Activated CD4-positive, CD25-positive, alpha-beta regulatory T cell (primary cell): ENCODE measurements at places on chromosomes 2 and 18.

DNA sequence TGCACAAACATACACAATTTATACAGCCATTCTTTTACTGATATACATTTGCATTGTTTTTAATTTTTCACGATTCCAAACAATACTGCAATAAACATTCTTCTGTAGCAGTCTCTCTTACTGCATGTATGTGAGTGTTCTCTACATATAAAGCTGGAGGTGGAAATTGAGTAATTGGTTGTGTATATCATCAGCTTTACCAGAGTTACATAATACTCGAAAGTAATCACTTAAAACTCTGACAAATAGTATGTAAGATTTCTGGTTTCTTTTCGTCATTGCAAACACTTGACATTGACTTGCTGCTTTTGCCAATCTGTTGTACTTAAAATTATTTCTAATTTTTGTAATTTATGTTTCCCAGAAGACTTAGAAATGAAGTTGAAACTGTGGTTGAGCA, 110.2 kb downstream of the TDRD15 start:
- DNase-seq, result no peak

DNA sequence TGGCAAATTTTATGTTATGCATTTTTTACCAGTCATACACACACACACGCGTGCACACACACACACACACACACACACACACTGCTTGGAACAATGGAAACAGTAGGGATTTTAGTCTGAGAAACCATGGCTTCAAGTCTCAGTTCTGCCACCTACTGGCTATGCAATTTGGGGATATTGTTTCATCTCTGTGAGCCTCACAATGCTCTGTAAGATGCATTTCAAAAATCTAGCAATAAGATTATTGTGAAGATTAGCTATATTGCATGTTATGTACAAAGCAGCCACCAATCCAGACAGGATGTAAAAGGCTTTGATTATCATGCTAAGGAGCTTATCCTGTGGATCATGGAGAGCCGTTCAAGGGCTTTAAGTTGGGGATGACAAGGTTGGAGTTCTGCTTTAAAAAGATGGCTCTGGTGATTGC, 401.4 kb downstream of the NBAS start:
- no peak for DNase-seq

GRCh38 chr2:210531050-210531449, 25.3 kb upstream of the CPS1 start:
- no peak for DNase-seq

- no peak for DNase-seq
Observed at GRCh38 chr2:44715671-44716081, 225.8 kb upstream of the SIX3 start.

DNA sequence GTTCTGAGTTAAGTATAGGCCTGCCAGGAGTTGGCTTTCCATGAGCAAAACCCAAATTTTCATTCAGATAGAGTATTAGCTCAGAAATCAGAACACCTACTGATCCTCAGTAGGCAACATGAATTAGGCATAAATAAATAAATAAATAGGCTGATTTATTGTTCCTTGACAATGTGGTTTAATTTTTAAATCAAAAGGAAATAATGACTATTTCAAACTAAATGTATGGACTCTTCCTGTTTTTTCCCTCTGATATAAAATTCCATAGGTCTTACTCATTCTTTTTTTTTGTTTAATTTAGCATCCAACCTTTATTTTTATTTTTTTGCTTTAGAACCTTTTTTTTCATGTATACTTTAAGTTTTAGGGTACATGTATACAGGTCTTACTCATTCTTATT, 140.2 kb upstream of the ITGA6 start:
- no peak for DNase-seq

DNA sequence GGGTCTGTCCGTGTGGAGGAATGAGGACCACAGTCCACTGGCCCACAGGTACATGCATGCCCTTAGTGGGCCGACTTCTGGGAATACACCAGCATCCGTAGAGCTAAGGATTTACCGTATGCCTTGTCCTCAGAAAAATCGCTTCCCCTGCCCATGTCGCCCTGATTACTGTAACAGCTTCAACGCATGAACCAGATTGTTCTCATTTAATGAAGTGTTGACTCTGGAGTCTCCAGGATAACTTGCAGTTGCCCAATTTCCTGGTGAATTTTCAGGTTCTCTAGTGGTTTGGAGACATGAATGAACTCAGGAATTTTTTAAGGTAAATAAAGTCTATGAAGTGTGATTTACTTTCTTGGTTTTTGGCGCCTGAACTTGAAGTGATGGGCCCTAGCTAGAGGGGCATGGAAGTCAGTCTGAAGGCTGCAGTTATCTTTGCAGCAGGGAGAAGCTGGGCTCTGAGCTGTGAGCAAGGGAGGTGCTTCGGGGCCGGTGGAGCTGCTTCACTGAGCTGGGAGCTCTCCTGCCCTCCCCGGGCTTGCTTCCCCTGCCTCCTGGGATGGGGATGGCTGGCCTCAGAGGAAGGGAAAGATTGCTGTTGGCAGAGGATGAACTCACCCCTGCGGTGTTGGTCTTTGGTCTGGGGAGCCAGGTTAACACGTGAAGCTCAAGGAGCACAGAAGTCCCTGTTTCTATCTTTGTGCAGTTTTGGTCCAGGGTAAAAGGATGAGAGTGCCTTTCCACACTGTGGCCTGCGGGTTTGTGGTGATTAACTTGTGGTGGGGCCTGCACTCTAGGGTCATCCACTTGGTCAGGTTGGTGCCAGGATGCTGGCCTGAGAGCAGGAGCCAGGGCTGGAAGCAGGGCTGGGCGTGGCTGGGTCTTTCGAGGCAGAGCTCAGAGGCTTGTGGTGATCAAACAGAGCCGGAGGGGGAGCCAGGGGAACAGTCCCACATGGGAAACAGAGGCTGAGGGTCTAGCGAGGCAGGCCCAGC, 28.1 kb downstream of the TCF7L1 start:
- DNase-seq, result no peak

DNA sequence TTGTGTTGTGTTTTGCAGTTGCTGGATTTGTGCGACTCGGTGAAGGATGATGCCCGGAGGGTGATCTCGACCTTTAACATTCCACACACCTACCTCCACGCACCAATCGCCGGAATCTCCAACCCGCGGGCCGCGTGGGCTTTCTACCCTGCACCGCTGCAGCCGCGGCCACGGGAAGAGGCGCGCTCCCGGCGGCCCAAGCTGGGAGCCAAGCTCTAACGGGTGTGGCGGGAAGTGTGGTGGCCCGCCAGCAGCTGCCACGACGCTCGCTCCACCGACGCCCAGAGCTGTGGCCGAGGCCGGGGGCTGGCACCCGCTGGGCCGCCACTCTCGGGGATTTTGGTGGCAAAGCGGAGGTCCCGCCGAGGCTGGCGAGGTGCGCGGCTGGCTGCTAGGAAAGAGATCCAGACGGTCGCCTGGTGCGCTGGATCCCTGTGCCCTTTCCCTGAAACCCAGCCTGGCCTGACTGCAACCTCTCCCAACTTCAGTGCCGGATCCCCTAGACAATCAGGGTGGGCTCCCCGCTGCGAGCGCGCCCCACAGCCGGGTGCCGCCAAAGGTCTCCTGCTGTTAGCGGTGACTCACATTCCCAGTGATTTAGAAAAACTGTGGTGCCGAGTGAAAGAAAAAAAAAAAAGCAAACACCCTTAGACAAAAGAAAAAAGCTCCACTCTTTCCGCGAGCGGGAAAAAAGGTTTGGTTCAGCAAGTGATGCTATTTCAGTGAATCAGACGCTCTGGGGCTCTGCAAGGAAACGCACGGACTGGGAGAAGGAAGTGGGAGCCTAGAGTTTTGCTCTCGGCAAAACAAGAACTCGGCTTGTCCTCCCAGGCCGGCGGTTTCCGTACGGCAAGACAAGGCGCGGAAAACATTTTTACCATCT, 2.9 kb upstream of the BCL2L11 start:
- DNase-seq, result no peak

DNA sequence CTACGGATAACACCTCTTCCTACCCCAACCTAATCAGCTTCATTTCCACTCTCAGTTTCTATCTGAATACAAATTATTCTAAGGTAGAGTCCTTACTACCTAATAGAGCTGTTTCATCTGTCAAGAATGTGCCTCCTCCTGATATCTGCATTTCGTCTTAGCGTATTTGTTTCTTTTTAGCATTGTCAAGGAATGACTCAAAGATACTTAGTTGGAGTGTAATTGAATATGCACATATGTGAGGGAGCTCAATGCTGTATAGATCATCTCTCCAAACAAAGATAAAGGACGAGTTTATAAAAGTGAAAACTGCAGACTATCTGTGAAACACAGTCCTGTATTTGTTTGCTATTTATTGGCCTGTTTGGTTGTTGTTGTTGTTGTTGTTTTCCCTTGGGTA, 2059.4 kb upstream of the CELF4 start:
- no peak for DNase-seq

GRCh38 chr2:16442971-16443370, 222.7 kb downstream of the CYRIA start:
- DNase-seq, result no peak

DNA sequence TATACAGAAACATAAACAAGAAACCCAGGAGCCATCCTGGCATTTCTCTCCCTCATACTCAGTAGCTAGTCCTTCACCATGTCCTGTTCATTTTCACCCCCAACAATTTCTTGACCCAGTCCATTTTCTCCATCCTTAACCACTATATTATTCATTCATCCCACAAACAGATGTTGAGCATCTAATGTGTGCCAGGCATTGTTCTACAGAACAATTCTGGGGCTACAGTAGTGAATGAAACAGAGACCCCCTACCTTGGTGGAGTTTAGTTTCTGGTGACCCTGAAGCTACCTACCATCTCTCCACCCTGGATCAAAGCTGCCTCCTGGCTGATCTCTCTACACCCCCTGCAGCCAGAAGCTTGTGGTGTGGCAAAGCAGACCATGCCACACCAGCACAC, 27.5 kb upstream of the BZW1 start:
- no peak for DNase-seq

- DNase-seq, result no peak
Observed at GRCh38 chr2:85802354-85803103, 48.7 kb downstream of the ATOH8 start.

DNA sequence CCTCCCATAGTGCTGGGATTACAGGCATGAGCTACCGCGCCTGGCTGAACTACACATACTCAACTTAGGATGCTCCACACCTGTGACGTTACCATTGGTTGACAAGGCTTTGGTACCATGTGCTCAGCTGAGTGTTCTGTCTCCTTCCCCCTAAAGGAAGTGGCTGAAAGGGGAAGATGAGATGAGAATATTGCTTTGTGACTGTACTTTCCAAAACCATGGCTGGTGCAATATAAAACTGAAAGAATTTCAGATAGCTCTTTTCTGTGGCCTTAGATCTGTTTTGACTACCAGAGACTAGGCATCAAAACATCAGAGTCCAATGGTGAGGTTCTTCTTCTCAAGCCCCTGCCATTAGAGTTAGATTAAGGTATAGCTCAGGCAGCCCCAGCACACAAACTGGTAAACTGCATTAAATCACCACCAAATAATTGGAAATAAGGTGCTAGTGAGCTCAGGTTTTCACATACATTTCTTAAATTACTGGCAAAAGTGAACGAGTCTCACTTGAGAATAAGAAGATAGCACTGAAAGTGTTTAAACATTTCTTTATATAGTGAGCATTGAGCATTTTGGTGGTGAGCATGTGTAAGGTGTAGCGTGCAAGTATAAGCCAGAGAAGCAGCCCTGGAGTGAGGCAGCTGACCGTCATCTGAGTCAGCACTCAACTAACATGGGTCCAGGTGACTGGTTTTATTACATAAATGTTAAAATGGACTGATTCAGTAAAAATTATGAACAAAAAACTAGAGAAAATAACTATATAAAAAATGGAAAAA, 113.5 kb upstream of the FZD5 start:
- DNase-seq, result no peak

DNA sequence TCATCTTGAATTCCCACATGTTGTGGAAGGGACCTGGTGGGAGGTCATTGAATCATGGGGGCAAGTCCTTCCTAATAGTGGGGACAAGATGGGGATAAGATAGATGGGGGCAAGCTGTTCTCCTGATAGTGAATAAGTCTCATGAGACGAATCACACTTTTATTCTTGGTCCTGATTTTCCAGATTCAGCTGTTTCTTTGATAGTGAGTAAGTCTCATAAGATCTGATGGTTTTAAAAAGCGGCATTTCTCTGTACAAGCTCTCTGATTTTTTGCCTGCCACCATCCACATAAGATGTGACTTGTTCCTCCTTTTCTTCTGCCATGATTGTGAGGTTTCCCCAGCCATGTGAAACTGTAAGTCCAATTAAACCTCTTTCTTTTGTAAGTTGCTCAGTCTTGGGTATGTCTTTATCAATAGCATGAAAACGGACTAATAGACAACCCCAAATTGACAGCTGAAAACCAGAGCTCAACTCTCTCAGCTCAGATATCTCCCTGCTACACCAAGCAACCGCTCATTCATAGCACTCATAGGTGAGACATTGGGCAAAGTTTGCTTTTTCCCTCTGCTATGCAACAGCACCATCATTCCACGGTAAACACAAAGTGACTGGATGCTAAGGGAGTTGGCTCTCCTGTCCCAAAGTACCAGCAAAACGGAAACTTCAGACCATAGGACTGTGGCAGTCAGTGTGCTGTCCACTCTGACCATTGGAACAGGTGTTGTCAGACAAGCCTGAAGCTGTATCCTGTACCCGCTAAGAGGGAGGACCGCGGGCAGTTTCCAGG, 44.9 kb upstream of the TBC1D8 start:
- no peak for DNase-seq

GRCh38 chr18:51029378-51029693, 677 bp upstream of the SMAD4 start:
- no peak for DNase-seq

DNA sequence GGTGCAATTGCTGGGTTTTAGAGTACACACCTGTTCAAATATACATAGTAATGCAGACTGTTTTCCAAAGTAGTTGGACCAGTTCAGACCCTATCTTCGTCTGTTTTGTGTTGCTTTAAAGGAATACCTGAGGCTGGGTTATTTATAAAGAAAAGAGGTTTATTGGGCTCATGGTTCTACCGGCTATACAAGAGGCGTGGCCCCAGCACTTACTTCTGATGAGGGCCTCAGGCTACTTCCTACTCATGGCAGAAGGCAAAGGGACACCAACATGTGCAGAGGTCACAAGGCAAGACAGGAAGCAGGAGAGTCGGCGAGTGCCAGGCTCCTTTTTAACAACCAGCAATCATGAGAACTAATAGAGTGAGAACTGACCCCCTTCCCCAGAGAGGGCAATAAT, 21.9 kb upstream of the EMILIN2 start:
- DNase-seq, result no peak

DNA sequence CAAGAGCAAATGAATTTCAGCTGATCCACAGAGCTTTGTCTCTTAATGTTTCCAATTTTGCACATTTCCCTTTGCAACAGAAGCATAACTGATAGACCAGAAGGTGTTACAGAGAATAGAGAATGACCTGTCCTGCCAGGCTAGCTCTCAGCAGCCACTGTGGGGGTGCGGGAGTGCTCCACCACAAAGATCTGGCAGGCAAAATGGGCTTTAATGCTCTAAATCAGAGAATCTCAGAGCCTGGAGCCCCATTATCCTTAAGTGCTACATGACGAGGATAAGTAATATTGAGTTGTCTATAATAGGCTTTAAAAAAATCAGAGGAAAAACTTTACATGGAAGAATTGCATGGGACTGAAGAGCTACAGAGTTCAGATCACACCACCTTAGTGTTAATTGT, 245.7 kb downstream of the PDE11A start:
- DNase-seq, result no peak

GRCh38 chr18:27414682-27415081, 229.6 kb upstream of the CHST9 start:
- DNase-seq, result no peak

- no peak for DNase-seq
Observed at GRCh38 chr2:152466041-152466440, 131.1 kb downstream of the FMNL2 start.
